ENCODE measurements at places on chromosomes 2 and 18. TPM values are rescaled to one million over a fixed set of nuclear protein-coding genes. Genes with fewer than 3 reads are reported as not detected.

CYTIP gene
- total RNA-seq: not detected

APCDD1 gene
- total RNA-seq: 0.09 TPM

XIRP2 gene
- not detected for total RNA-seq

POLR1A gene
- total RNA-seq: 9.5 TPM

ABCG5 gene
- total RNA-seq: not detected

CMPK2 gene
- total RNA-seq: 0.43 TPM

IRS1 gene
- total RNA-seq: 10.7 TPM

VSNL1 gene
- total RNA-seq: not detected

FSHR gene
- not detected for total RNA-seq

REEP1 gene
- total RNA-seq: not detected

MEP1B gene
- total RNA-seq: not detected

CNPPD1 gene
- total RNA-seq: 20.1 TPM

NTSR2 gene
- not detected for total RNA-seq

SLC9A4 gene
- total RNA-seq: under 0.01 TPM

CNGA3 gene
- not detected for total RNA-seq

SKOR2 gene
- not detected for total RNA-seq

QPCT gene
- 9.5 TPM for total RNA-seq

HOXD11 gene
- 0.14 TPM for total RNA-seq

All from smooth muscle cell of bladder (primary cell).